ENCODE measurements at places on chromosomes 13 and 19. TPM values are rescaled to one million over a fixed set of nuclear protein-coding genes. Genes with fewer than 3 reads are reported as not detected.

- no peak for DNase-seq
Measured at GRCh38 chr13:97026531-97027161, 32.4 kb upstream of the OXGR1 start.

Gene GPR4
- polyA plus RNA-seq: 0.07 TPM

Gene CEACAM8
- not detected for polyA plus RNA-seq

Gene ZNF837
- 1.2 TPM for polyA plus RNA-seq

DNA sequence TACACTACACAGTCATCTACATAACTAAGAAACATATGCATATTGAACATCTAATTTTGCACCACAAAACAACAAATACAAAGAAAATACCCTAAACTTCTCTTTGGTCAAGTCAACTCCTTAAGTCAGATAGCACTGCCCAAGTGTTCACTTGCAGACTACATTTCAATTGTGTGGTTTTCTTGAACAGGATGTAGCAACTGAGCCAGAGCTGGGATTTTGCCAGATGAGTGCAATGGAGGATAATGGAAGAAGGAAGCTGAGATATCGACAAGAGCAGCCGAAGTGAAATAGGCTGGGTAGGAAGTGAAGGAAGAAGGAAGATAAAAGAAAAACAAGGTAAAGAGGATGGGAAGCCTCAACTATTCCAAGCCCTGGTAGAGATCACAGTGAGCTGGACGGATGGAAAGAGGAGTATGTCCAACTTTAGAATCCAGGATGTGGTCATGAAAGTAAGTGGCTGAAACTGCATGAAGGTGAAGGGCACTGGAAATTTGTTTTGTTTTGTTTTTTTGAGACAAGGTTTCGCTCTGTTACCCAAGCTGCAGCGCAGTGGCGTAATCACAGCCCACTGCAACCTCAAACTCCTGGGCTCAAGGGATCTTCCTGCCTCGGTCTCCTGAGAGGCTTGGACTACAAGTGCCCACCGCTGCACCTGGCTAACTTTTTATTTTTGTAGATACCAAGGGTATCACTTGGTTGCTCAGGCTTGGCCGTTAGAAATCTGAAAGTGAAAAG, 15.0 kb downstream of the NUFIP1 start:
- no peak for DNase-seq

- no peak for DNase-seq
Measured at GRCh38 chr19:5676772-5677105, 3.6 kb downstream of the MICOS13 start.

DNA sequence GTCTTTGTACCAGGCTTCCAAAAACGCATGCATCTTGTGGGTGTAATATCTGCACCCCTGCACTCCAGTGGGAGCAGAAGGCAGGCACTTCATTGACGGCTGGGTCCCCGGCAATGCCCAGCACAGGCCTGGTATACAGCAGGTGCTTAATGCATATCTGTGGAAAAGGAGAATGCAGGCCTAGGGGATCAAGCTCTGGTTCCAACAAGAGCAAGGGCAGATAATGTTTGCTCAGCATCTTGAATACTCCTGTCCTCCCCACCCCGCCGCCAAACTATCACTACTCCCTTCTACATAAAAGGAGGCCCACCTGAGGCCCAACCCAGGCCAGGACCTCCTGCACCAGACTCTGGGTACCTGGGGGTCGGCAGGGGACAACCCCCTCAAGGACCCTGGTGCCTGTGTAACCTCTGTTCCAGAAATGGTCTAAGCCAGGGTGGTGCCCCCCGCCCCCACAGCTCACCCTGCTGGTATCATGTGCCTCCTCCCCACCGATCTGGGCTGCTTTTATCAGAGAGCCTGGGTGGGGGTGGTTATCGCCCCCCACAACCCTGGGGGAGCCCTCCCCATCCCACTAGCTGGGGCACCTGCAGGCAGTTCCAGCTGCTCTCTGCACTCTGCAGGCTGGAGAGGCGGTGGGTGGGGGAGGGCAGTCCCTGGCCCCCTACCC, 4.8 kb downstream of the KLF16 start:
- DNase-seq: no peak

DNA sequence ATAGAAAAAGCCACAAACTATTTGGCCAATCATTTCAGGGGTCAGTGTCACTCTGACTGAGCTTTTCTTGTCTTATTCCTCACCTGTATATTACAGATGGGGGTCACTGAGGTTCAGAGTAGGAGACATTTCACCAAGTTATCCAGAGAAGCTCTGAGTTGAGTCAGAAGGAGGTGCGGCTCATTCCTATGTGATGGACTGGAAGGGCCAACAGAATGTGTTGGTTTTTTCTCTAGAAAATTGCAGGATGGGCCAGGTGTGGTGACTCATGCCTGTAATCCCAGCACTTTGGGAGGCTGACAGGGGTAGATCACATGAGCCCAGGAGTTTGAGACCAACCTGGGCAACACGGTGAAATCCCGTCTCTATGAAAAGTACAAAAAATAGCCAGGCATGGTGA, 24.5 kb upstream of the ZNF83 start:
- DNase-seq: peak; percentile 82

DNA sequence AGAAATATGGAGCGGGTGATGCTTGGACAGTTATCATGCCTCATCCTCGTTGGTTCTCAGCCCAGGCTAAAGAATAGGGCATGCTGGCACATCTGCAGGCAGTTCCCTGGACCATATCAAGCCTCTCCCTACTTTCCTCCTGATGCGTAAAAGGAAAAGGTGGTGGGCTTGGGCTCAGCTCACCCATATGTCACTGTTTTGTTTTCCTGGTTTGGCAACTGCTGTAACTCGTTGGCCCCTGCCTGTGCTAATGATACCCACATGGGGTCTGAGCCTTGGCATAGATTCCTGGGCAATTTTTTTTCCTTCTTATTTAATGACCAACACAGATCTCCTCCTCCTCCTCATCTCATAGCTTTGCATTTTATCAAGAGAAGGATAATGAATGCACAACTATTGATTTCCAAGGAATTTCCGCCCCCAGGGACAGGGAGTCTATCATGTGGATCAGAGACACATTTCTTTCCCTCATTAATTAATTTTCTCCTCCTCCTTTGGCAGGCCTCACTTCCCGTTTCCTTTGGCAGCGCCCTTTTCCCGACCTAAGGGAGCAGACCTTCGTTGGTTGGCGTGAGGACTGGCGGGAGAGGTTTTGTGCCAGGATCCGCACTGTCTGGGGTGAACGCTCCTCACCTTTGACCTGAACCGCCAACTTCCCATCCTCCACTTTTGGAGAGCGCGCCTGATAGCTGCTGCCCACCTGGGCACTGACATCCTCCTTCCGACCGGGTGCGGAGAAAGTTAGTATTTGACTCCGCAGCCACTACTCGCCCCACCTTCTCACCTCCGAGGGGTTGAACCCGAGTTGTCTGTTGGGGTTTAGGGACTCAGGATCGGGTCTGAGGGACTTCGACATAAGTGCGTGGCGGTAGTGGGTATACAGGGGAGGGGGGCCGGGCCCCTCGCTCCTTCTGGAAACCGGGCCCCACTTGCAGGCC, 3.4 kb upstream of the POU4F1 start:
- no peak for DNase-seq

Gene ZNF345
- 0.29 TPM for polyA plus RNA-seq

GRCh38 chr19:1000095-1000494, at the start of gene GRIN3B:
TSS of gene GRIN3B (plus strand) at chr19:1000419. CDS start at chr19:1000438, 19 bp downstream.
- no peak for DNase-seq

GRCh38 chr19:17863520-17864182, 3.9 kb downstream of the RPL18A start:
- no peak for DNase-seq

GRCh38 chr13:109844396-109844795, 58.0 kb upstream of the IRS2 start:
- no peak for DNase-seq

DNA sequence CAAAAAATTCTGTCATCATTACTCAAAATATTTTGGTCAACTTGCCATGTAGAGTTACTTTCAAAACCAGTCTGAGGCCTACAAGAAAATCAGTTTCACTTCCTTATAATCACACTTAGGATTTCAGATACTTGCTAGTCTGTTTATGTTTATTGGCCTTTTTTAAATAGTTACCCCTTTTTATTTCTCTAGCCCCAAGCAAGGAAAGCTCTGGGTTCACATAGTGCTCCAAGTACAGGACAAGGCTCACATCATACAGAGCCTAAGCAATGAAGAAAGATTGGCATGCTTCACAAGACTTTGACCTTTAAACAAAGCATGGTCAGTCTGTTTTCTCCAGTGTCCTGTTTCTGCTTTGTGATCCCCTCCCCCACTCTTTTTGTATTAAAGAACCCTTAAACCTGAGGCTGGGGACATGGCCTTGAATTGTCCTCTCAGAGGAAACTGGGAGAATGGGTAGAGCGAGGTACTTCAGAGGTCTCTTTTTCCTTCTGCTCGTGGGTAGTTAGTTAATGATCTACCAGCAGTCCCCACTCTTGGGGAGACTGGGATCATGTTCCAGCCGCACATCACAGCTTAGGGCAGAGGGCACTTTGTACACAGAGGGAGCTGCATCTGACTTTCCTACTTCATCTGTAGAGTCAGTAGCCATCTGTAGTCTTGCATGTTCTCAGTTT, 30.7 kb downstream of the CEACAM1 start:
- DNase-seq: no peak

GRCh38 chr19:7987114-7987768, 18.2 kb downstream of the ELAVL1 start:
- DNase-seq: no peak

GRCh38 chr19:38869160-38869835, 8.8 kb downstream of the RINL start:
- DNase-seq: no peak

Gene BEST2
- polyA plus RNA-seq: not detected

GRCh38 chr13:26562512-26562890, 5.0 kb downstream of the WASF3 start:
- DNase-seq: no peak

Gene NR2C2AP
- 45.7 TPM for polyA plus RNA-seq

DNA sequence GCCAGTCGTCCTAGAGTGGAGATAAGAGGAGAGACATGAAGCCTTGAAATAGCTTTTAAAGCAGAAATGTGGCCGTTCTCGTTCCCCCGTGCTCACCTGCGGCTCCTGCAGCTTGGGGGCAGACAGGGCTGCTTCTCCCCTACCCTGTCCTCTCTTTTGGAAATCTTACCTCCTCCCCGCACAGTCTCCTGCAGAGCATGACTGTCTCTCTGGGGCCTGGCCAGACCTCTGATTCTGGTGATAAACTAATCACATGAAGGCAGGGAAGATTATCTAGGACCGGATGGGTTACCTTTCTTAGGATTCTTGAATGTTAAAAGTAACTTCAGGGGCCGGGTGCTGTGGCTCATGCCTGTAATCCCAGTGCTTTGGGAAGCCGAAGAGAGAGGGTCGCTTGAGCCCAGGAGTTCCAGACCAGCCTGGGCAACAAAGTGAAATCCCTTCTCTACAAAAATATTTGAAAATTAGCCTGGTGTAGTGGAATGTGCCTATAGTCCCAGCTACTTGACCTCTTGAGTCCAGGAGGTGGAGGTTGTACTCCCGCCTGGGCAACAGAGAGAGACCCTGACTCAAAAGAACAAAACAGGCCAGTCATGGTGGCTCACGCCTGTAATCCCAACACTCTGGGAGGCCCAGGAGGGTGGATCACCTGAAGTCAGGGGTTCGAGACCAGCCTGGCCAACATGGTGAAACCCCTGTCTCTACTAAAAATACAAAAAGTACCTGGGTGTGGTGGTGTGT, 8.1 kb downstream of the CEBPA start:
- no peak for DNase-seq

GRCh38 chr19:14459703-14460102, 15.5 kb downstream of the PTGER1 start:
- DNase-seq: no peak

- no peak for DNase-seq
Measured at GRCh38 chr13:99977334-99977911, 4.2 kb upstream of the ZIC2 start.

DNA sequence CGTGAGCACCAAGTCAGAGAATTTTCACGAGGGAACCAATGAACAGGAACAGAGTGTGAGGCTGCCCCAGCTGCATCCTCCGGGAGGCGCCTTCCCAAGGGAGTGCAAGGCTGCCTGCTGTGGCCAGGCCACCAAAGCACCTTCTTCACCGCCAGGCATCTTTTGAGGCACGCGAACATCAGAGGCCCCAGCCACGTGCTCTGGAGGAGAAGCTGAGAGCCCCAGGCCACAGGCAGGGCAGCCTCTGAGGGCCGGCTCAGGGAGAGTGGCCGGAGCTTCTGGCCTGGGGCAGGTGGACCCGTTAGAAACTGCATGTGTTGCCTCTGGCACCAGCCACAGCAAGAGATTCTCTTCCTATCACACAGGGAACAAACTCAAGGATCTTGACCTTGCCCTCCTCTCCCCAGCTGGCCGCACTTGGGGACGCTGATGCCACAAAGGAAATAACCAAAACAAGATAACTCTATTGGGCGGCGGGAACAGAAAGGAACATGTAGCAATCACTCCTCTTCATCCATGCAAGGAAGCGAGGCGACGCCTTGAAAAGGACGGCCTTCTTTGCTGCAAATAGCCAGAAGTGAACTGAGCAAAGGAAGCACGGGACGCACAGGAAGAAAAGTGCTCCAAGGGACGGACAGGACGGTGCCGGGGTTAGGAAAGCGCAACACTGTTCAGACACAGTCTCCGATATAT, 19.9 kb downstream of the GAS6 start:
- DNase-seq: no peak

GRCh38 chr19:47145639-47146486, 15.2 kb downstream of the SAE1 start:
- no peak for DNase-seq

Gene SOHLH2
- polyA plus RNA-seq: not detected

GRCh38 chr13:25886438-25887214, 165.2 kb downstream of the SHISA2 start:
- peak; percentile 63 for DNase-seq
